ENCODE measurements at places on chromosomes 16 and 17.

DNA sequence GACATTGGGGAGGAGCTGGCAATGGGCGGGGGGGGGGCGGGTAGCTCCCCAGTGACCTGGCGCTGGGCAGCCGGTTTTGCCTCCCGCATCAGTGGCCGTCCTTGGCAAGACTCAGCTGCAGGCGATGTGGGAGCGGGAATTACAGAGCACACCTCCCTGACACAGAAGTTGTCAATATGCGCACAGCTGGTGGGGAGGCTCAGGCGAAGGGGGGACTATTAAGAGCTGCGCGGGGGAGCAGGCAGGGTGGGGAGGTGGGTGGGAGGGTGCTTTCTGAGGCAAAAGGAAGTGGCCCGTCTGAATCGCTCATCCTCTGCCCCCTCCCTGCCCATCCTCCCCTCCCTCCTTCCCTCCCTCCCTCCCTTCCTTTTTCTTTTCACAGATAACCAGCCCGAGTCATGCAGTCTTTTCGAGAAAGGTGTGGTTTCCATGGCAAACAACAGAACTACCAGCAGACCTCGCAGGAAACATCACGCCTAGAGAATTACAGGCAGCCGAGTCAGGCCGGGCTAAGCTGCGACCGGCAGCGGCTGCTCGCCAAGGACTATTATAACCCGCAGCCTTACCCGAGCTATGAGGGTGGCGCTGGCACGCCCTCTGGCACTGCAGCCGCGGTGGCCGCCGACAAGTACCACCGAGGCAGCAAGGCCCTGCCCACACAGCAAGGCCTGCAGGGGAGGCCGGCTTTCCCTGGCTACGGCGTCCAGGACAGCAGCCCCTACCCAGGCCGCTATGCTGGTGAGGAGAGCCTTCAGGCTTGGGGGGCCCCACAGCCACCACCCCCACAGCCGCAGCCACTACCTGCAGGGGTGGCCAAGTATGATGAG is 44.0 kb downstream of the SREBF1 start:
- no peak for DNase-seq

DNA sequence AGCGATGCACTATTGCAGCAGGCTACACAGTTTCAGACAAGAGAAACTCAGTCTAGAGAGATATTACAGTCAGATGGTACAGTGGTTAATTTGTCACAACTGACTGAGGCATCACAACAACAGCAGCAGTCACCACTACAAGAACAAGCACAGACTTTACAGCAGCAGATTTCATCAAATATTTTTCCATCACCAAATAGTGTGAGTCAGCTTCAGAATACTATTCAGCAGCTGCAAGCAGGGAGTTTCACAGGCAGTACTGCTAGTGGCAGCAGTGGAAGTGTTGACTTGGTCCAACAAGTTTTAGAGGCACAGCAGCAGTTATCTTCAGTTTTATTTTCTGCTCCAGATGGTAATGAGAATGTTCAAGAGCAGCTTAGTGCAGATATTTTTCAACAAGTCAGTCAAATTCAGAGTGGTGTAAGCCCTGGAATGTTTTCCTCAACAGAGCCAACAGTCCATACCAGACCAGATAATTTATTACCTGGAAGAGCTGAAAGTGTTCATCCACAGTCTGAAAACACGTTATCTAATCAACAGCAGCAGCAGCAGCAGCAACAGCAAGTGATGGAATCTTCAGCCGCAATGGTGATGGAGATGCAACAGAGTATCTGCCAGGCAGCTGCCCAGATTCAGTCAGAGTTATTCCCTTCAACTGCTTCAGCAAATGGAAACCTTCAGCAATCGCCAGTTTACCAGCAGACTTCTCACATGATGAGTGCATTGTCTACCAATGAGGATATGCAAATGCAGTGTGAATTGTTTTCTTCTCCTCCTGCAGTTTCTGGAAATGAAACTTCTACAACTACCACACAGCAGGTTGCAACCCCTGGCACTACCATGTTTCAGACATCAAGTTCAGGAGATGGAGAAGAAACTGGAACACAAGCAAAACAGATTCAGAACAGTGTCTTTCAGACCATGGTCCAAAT is 34.1 kb downstream of the NQO1 start:
- no peak for DNase-seq

- DNase-seq = no peak
Measured at GRCh38 chr17:60311936-60312335, 80.0 kb downstream of the USP32 start.

DNA sequence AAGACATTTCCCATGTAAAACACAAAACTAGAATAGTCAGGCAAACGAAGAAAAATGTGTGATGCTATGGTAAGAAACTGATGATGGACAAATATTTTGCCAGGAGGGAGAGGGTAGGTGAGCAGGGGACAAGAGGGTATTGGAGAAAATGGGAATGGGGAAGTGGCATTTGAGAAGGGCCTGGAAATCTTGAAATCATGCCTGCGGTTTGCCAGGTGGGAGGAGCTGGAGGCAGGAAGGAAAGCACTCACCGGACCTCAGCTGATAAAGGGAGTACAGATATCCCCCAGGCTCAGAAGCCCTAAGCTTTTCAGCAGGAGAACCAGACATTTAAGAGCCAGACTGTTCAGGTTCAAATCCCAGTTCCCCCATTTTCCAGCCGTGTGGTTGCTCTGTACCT is 103.6 kb downstream of the GSG1L start:
- no peak for DNase-seq

DNA sequence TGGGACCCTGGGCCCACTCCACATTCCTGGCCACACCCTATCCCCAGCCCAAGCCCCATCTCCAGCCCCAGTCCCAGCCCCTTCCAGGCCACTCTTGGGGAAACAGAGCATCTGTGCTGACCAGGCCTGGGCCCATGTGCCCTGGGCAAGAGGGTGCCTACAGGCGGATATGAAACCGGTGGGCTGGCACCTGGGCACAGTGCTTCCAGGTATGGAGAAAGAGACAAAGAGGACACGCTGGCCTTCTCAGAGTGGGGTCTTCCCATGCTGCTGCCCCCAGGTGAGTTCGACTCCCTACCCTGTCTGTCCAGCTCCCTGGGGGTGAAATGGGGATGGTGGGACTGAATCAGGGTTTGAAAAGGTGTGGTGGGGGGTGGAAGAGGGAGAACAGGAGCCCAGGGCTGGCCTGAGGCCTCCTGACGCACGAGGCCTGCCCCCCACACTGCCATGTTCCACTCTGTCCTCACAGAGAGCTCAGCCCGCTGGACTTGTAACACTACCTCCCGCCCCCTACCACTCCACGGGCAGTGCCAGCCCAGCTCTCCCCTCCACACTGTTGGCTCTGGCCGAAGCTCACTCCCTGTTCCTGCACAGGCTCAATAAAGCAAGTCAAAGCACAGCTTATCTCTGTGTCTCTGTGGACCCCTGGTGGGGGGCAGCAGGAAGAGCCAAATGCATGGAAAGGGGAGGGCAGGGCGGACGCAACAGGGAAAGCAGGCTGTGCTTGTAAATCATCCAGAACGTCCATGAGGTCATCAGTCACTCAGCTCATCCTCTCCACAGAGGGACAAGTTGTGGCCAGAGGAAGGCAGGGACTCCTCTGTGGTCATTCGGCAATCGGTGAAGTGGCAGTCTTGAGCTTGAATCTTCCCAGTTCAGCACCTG is 71.1 kb upstream of the TMEM97 start:
- no peak for DNase-seq

DNA sequence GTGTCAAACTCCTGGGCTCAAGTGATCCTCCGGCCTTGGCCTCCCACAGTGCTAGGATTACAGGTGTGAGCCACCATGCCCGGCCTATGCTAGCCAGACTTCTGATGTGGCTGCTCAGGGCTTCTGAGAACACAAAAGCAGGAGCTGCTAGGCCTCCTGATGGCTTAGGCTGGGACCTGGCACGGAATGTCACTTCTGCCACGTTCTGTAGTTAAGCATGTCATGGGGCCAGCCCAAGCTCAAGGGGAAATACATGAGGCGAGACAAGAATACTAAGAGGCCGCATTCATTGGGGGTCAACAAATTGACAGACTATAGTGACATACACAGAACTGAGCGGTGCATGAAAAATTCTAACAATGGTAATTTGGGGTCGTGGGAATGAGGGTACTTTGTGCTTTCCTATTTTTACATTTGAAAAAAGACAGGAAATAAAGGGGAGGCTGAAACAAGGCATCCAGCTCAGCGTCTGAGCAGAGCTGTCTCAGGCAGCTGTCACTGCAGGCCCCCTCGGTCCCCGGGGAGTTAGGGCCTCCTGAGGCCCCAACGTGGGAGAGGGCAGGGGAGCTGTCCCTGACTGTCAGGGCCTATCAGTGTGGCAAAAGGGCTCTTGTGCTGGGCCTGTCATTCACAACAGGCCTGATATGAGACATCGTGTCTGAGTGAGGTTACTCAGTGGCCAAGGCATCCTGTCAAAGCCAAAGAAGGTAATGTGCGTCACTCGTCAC is 26.4 kb downstream of the CFAP20 start:
- DNase-seq = no peak

- DNase-seq = no peak
Measured at GRCh38 chr17:20224379-20224778, 215.2 kb downstream of the SPECC1 start.

- no peak for DNase-seq
Measured at GRCh38 chr16:56116577-56116964, 74.7 kb upstream of the GNAO1 start.

DNA sequence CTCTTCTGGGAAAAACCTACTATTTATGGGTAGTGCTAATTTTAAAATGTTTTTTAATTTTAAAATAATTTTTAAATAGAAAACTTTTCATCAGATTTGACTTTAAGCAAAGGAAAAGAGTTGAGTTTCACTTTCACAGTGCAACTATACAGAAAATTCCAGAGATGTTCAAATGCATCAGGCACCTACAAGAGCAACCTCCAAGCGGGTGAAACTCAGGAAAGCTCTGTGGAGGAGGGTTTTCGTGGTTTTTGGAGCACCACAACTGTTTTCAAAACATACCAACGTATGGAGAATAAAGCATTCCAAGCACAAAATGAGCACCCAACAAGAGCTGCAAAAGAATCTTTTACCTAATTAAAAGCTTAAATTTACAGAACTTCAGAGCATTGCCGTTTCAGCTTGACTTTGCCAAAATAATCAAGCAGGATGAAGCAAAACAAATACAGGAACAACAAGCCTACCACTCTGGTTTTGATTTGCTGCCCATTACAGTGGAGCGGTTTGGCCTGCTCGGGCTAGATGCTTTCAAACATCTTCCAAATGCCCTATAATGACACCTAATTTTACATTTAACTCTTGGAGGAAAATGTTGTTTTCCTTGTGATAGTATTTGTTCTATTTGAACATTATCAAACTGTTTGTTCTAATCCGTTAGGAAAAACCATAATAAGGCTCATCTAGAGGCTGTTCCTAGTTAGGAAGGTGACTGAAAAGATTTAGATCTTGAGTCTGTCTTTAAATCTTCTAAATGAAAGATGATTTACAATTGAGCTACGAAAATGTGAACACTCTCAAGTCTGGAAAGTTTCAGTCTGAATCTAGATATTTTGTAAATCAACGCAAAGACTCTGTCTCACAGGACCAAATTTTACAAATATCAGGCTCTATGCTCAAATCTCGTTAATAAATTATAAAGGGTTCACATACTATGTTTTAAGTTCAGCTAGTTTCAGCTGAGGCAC is 34.5 kb downstream of the NACA2 start:
- DNase-seq = no peak

GRCh38 chr16:10577305-10578202 is 2.8 kb downstream of the EMP2 start:
- DNase-seq = no peak

GRCh38 chr17:45680360-45680759 is 103.8 kb upstream of the CRHR1 start:
- no peak for DNase-seq

DNA sequence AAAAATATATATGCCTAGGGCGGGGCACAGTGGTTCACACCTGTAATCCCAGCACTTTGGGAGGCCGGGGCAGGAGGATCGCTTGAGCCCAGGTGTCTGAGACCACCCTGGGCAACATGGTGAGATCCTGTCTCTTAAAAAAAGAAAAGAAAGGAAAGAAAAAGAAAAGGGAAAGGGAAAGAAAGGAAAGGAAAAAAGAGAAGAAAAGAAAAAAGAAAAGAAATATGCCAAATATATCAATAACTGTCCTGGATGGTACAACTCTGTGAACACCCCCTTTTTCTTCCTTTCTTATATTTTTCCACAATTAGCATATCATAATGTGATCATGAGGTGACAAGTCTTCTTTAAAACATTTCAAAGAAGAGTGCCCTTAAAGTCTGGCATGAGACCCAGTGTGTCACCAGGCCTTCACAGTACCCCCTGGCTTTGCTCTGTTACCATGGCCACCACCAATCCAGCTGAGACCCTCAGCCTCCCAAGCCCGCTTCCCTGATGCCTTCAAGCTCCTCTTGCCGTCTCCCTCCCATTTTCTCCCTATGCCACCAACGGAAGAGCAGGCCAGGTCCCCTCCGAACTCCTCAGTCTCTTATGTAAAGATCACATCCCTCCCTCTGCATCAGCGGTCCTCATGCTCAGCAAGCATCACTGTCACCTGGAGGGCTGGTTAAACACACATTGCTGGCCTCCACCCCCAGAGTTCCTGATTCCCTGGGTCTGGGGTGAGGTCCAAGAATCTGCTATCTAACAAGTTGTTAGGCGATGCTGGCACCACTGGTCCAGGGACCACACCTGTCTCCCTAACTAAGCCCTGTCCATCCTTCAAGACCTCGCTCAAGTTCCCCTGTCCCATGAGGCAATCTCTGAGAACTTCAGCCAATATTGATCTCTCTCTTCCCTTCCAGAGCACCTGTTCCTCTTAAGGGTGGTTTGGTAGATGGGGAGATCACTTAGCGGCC is 44.5 kb downstream of the CUEDC1 start:
- no peak for DNase-seq

GRCh38 chr17:419073-419735 is 66.6 kb upstream of the RPH3AL start:
- no peak for DNase-seq

DNA sequence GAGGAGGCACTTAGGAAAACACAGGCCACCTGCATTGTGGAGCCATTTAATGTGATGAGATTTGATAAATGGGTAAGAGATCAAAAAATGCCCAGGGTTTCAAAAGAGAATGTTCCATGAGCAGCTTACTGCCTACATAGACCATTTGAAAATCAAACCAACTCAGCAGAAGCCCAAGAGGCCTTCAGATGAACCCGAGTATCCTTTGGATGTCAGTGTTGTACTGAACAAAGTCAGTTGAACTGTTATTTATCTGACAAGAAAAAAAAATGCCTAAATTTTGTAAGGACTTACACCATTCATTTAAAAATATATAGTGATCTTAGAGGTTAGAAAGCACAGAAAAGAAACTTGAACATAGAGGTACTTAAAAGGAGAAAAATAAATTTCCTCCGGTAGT is 381.7 kb downstream of the ZFHX3 start:
- no peak for DNase-seq

Measured in urinary bladder (tissue), 4 donors.